ENCODE measurements at places on chromosomes 11 and 22.

GRCh38 chr11:119795231-119795630 is 66.2 kb upstream of the NECTIN1 start:
- no peak for DNase-seq

GRCh38 chr11:131662993-131663392 is 292.6 kb downstream of the NTM start:
- no peak for DNase-seq

DNA sequence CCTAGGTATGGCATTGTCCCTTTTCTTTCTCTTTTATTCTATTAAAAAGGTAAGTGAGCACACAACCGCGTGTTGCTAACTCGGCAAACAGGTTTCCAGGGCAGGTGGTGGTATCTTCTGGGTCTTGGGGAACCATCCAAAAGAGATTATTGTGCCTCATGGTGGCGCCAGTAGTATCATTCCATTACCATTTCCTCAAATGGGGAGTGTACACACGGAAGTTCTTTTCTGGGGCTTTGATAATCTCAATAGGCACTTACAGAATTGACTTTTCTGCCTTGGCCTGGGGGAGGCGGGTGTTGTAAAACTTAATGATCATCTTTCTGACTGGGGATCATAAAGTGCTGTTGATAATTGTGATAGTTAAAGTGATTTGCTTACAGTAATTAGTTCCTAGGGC is 234.1 kb downstream of the KIRREL3 start:
- no peak for DNase-seq

GRCh38 chr11:55658031-55658573 is 3.9 kb upstream of the OR4C6 start:
- no peak for DNase-seq

- peak; percentile 88 for DNase-seq
These were observed 12.0 kb downstream of the TBC1D22A start for GRCh38 chr22:46774253-46774979.

GRCh38 chr11:77821349-77821851 is 456 bp downstream of the AAMDC start:
- no peak for DNase-seq

GRCh38 chr11:19526119-19526518 is 186.5 kb upstream of the NAV2 start:
- no peak for DNase-seq

GRCh38 chr22:42848941-42849550 is 8.0 kb downstream of the ARFGAP3 start:
- DNase-seq: no peak

- peak; percentile 57 for DNase-seq
These were observed 5.7 kb upstream of the DGAT2 start for GRCh38 chr11:75762885-75763284.

GRCh38 chr11:118914987-118915386 is 10.7 kb downstream of the BCL9L start:
- peak; percentile 62 for DNase-seq

GRCh38 chr11:11397036-11397415 is 44.0 kb upstream of the CSNK2A3 start:
- no peak for DNase-seq

DNA sequence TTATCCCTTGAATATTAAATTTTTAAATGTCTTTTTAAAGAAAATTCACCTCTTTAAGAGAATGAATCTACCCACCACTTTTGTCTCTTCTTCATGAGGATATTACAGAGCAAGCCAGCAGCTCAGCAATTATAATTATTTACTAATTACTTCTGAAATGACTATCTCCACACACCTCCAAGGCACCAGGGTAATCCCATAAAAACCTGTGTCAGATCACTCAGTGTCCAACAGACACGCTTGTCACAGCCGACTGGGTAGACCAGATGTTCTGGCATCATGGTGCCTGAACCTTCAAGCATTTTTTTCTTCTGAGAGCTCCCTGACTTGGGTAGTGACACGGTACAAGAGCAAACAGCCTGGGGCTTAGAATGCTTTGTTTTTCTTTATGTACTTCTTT is 61.4 kb downstream of the EFCAB6 start:
- no peak for DNase-seq

- peak; percentile 99 for DNase-seq
These were observed 101.8 kb downstream of the USP35 start for GRCh38 chr11:78290293-78291176.

- no peak for DNase-seq
These were observed 21.2 kb upstream of the OR10W1 start for GRCh38 chr11:58289266-58289665.

DNA sequence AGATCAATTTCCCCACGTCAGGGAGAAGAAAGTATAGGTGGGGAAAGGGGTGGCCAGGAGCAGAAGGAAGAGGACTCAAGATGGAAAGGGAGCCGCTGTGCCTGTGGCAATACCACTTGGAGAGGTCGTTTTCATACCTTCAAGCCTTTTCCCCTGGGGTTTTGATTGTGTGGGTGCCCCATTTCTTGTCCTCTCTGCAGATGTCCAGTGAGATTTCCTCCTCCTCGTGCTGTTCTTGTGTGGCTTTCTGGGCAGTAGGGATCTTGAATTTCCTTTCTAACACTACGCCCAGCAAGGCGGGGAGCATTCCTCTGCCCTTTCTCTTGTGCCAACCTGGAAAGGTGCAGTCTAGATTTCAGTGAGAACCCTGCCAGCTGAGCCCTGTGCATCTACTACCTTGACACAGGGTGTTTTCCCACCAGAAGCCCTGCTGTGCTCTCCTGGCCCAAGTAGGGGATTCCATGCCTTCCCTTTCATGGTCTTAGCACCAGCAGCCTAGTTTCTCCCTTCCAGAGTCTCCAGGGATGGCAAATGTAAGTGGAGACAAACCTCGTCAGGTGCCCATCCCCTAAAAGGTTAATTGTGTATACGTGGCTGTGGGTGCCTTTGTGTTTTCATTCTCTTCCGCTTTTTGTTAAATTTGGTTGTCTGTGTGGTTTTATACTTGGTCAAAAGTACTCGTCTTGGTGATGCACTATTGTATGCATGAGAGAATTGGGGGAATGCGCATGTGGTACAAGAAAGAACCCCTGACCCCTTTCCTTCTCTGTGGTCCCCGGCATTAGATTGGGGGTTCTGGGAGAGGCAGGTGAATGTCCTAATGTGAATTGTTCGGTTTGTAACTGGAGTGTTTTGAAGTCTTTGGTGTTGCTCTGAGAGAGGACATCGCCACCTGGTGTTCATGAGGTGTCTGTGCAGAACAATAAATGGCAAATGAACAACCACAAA is 71.4 kb upstream of the MPEG1 start:
- DNase-seq: peak; percentile 67

GRCh38 chr11:7030836-7031235 is 10.6 kb downstream of the NLRP14 start:
- DNase-seq: no peak

DNA sequence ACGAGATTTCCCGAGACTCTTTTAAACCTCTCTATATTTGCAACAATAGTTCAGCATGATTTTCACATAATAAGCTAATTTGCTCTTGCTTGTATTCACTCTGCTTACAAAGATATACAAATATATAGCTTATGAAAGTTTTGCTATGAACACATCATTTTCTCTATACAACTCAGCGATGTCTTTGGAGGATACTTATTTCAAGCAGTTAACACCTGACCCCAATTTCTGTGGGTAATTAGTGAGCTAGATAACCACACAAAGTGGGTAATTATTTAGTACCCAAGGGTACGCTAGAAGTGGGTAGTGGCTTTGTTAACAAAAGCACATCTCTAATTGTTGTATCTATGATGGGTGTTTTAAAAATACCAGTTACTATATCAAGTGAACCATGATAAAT is 12.3 kb downstream of the BLID start:
- no peak for DNase-seq

GRCh38 chr22:27345691-27346090 is 455.9 kb downstream of the MN1 start:
- no peak for DNase-seq

- DNase-seq: peak; percentile 91
These were observed 49.0 kb upstream of the AMPD3 start for GRCh38 chr11:10405865-10406592.

GRCh38 chr11:27352781-27353180 is 10.2 kb downstream of the CCDC34 start:
- no peak for DNase-seq

- no peak for DNase-seq
These were observed 13.1 kb upstream of the THY1 start for GRCh38 chr11:119436093-119436492.

DNA sequence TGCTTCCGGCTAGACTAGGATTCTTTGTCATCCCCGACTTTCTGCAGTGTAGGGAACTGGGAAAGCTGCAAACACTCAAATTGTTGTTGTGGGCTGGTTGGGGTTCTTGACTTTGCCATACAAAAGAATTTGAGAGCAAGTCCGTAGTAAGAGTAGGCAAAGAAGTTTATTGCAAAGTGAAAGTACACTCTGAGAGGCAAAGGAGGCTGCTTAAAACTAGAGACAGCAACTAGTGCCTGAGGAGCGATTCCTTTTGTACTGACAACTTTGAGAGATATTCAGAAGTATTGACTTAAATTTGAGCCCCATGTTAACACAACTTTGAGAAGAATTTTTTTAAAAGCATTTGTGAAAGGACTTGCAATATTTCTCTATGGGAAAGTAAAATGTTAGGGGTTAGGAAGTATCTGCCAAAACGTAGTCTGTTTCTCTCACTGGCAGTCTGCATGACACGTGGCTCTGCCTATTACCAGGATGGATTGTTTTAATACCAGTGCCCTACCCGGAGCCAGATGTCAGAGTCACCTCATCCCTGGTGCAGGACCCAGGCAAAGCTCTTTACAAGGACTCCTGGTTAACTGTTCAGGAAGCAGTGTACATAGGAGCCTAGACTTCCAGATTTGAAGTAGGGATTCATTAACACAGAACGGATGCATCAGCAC is 85.0 kb upstream of the CLPB start:
- DNase-seq: no peak

DNA sequence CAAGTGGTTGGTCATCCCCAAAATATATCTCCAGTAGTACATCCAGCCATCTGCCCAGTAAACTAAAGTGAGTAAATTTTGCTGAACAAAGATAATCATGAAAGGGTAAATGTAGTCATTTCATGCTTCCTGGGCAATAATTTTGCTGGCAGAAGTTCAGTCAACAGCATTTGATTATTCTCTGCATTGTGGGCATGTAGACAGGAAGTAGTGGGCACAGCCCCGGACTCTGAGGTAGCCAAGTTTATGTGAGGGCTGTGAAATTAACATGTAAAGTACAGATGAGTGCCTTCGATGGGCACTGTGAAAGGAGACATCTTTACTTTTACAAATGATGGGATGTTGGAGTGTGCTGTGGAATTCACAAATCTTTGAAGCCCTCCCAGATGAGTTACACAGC is 312.2 kb upstream of the MTNR1B start:
- no peak for DNase-seq

GRCh38 chr22:30636226-30637077 is 871 bp downstream of the SLC35E4 start:
- DNase-seq: no peak

- peak; percentile 24 for DNase-seq
These were observed at the start of gene FOLH1 for GRCh38 chr11:49208006-49208721. Gene FOLH1, minus strand, starts transcription at chr11:49208602. Its CDS starts 193 bp downstream, at chr11:49208409.

DNA sequence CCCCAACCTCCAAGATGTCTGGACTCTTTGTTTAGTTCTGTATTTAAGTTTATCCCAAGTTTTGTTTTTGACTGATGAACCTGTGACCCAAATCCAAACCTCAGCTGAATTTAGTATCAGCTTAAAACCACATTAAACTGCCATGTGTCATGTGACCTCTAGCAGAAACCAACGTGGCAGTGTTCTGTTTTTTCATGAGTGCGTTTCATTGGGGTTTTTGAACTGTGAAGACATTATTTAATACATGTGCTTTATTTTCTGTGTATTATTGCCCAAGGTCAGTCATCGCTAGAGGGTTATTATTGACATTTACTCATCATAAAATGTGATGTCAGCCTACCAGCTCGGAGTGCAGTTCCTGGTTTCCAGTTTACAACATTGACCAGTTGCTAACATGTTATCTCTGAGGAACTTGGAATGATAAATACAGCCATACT is 1.8 kb downstream of the TLCD5 start:
- peak; percentile 44 for DNase-seq

DNA sequence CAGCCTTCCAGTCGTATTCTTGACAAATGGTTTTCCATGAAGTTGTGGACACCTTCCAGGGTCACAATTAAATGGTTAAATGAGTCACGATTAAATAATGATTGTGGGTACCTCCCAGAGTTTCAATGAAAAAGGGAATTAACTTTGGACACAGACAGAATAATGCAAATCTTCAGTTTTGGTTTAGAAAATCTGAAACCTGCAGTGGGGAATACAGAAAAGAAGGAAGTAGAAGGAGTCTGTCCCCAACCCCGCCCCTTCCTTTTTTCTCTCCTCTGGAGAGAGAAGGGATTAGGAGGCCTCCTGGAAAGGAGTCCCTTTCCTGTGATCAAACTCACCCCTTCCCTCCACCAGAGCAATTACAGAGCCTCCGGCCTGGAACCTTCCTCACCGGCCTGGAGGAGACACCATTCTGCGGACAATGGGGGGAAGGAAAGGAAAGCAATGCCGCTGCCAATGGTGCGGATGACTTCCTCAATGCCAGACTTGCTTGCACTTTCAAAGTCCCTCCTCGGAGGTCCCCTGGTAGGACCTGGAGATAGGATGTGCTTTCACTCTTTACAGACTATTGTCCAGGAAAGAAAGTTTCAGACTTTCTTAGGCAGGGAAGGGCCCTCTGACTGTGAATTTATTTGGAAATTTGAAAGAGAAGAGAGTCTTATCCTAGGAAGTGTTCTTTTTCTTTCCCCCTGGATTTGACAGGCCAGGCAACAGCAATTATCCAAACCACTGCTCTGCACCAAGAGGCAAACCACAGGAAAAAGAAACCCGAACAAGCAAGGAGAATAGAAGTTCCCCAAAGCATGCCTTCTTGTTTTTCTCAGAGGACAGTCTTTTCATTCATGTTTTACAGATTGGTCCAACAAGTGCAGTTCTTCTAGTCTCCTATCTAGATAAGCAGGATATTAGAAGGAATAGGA is 86.8 kb downstream of the PTPRJ start:
- DNase-seq: peak; percentile 60

- no peak for DNase-seq
These were observed 9.4 kb downstream of the HORMAD2 start for GRCh38 chr22:30089655-30089974.

- peak; percentile 92 for DNase-seq
These were observed 8.2 kb upstream of the CCDC88B start for GRCh38 chr11:64331569-64332371.

DNA sequence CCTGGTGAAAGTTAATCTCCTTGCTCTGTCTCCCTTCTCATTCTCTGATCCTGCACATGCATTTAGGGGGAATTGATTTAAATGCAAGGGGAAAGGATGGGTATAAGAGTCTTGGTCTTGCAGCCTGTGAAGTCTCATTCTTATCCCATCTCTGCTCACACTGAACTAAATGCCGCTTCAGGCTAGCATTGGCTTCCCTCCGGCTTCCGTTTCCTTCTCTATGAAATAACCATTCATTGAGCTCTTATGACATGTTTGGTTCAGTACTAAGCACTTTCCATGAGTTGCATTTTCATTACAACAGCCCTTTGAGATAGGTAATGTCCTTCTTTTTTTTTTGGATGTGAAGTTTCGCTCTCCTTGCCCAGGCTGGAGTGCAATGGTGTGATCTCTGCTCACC is 5.6 kb downstream of the ZBTB16 start:
- no peak for DNase-seq

Measured in suppressor macrophage (primary cell).